ENCODE measurements at places on chromosomes 12 and 14. TPM values are rescaled to one million over a fixed set of nuclear protein-coding genes. Genes with fewer than 3 reads are reported as not detected.

The LACRT gene
- not detected for total RNA-seq

The MIP gene
- not detected for total RNA-seq

The MUCL1 gene
- total RNA-seq = not detected

The NOS1 gene
- 0.26 TPM for total RNA-seq

The GALNT16 gene
- not detected for total RNA-seq

The CCDC38 gene
- total RNA-seq = 0.13 TPM

The PSMC6 gene
- 90.8 TPM for total RNA-seq

The PTPRB gene
- total RNA-seq = 0.38 TPM

The NUAK1 gene
- 7.6 TPM for total RNA-seq

The GLT8D2 gene
- total RNA-seq = 1.3 TPM

The SLC35E3 gene
- 2.7 TPM for total RNA-seq

The NTF3 gene
- not detected for total RNA-seq

The HECTD4 gene
- 12.9 TPM for total RNA-seq

The LPAR5 gene
- 4.1 TPM for total RNA-seq

The SIX4 gene
- total RNA-seq = 5.8 TPM

The ACVR1B gene
- total RNA-seq = 12.1 TPM

The DPPA3 gene
- total RNA-seq = not detected

The CEP290 gene
- 6.6 TPM for total RNA-seq

The A2ML1 gene
- 258 TPM for total RNA-seq

The PRPH gene
- total RNA-seq = 0.26 TPM

The ABCC9 gene
- total RNA-seq = 0.79 TPM

The ACADS gene
- 8.2 TPM for total RNA-seq

The CLEC2B gene
- total RNA-seq = 3.9 TPM

The TCL1B gene
- total RNA-seq = not detected

The IAPP gene
- not detected for total RNA-seq

The NGB gene
- total RNA-seq = not detected

The IQSEC3 gene
- total RNA-seq = not detected

The CCDC196 gene
- total RNA-seq = not detected

The GNPNAT1 gene
- 39.8 TPM for total RNA-seq

Data from bronchial epithelial cell (primary cell).